ENCODE measurements at places on chromosomes 4 and X.

DNA sequence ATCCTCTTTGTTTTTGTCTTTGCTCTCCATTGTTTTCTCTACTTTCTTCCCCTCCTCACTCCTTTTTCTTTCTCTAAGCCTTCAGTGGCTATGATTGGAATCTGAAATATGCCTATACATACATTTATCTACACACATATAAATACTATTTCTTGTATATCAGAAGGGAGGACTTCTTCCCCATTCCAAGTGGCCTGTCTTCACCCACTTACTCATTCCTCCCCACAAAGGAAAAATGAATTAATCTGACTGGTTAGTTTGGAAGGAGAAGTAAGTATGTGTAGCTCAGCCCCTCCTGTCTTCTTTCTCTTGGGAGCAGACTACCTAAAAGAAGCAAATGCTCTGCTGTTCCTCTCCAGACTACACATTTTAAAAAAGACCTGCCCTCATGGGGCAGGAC is 17.7 kb downstream of the GUCY2F start:
- no peak for DNase-seq

DNA sequence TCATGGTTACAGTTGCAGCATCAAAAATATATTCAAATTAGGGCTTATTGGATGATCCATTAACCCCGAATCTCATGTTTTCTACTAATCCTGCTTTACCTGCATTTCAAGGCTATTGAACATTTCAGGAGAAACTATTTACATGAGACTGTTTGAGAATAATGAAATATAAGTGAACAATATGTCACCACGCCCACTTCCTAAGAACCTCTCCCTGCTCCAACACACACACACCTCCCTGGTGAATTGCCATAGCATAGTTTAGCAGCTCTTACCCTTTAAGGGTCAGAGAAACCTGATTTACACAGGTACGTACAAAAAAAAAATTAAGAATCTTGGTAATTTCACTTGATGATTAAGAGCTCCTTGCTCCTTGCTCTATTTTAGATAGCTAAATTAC is 113.4 kb downstream of the ANXA5 start:
- DNase-seq = no peak

GRCh38 chr4:74426101-74426500 is 18.8 kb upstream of the AREG start:
- DNase-seq = no peak

- no peak for DNase-seq
Measured at GRCh38 chr4:166501941-166502382, 628.9 kb downstream of the TLL1 start.

GRCh38 chr4:87884976-87885549 is 52.3 kb downstream of the MEPE start:
- DNase-seq = no peak

DNA sequence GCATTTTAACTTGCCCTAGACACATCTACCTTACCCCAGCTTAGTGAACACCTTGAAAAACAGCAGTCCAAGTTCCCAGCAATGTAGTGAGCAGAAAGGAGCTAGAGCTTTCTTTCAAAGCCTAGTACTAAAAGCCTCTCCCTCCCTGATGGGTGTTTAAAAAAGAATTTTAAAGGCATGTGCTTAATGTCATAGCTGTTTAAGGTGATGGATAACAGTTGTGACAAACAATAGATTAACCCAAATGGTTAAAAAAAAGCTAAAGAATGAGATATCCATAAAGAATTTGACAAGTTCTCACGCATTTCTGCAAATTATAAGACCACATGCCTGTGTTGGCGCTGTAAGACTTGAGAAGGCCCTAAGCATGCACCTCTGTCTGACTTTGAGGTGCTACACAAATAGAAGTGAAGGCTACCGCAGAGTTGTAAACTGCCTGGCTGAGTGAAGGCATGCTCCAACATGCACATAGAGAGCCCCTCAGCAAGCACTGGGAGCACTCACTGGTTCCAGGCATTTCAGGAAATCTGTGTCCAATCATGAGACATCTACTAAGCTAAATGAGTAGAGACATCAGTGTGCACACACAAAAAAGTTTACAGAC is 94.0 kb downstream of the PHF8 start:
- no peak for DNase-seq

GRCh38 chr4:148454835-148455234 is 12.6 kb upstream of the NR3C2 start:
- DNase-seq = no peak

DNA sequence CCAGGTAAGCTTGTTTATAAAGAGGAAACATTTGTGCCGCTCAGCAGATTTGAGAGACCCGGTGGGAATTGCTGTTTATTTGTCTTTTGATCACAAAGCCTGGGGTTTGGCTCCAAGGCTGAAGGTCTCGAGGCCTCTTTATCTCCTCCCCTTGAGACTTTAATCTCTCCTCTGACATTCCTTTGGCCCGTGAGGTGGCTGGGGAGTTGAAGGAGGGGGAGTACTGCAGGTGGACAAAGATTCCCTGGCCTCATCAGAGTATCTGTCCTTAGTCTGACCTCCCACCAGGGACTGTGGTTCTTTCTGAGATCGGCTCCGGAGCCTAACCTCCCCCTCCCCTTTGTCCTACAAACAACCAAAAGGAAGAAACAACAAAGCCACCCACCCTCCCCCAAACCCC is 216.5 kb downstream of the MID1IP1 start:
- no peak for DNase-seq

- no peak for DNase-seq
Measured at GRCh38 chr4:185730849-185731608, 81.0 kb downstream of the SORBS2 start.

GRCh38 chr4:114770624-114771023 is 172.0 kb downstream of the UGT8 start:
- no peak for DNase-seq

GRCh38 chr4:10608501-10609219 is 75.9 kb downstream of the CLNK start:
- no peak for DNase-seq

DNA sequence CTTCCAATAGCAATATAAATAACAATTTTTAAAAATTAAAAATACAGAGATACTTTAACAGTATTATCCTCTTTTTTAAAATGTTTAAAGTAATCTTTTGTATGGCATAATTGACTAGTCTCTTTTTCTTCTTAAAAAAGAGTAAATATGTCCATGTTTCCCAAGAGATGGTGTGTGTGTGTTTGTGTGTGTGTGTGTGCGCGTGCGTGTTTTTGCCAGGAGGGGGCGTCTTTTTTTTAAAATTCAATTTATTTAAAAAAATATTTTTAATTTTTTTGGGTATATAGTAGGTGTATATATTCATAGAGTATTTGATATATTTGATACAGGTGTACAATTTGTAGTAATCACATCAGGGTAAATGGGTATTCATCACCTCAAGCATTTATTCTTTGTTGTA is 1073.7 kb downstream of the PCDH7 start:
- DNase-seq = no peak

GRCh38 chr4:73648478-73648877 is 28.2 kb upstream of the RASSF6 start:
- DNase-seq = peak; percentile 83

DNA sequence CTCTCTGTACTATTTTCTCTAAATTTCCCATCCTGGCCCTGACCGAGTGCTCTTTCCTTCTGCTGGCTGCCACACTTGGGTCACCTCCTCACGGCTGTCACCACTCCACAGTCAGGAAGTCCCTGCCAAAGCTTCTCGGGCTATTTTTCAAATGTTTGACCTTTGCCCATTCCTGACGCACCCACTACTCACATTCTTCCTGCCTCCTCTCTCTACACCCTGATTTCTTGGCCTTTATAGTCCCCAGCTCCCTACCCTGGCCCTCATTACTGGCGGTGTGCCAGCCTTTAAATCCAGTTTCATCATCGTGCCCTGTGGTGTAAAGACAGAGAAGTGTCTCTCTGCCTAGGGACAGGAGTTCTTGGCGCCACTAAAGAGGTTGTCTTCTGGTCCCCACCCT is 46.4 kb upstream of the GATB start:
- DNase-seq = no peak

- no peak for DNase-seq
Measured at GRCh38 chrX:78106651-78106986, 2.6 kb downstream of the PGK1 start.

- DNase-seq = no peak
Measured at GRCh38 chrX:107662824-107663223, 34.5 kb downstream of the PRPS1 start.

- DNase-seq = no peak
Measured at GRCh38 chr4:119106036-119107000, 29.3 kb upstream of the MYOZ2 start.

GRCh38 chr4:65344278-65344825 is 325.9 kb downstream of the EPHA5 start:
- DNase-seq = no peak

GRCh38 chr4:100367451-100367850 is 150.4 kb downstream of the EMCN start:
- no peak for DNase-seq

DNA sequence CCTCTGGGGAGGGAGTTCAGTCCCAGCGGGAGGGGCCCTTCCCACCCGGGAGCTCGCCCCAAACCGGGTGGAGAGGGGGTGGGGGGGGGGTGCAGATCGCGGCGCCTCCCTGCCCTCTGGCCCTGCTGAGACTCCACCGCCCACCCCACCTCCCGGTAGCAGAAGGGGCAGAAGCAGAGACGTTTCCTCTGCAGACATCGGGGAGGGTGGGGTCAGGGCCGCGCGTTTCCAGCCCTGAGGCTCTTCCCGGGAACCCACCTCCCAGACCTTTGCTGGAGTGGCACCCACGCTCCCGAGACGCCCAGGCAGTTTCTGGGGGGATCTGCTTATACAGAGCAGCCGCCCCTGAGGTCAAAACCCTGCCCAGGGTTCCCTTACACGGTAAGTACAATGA is 30.2 kb downstream of the CPLX1 start:
- DNase-seq = no peak

DNA sequence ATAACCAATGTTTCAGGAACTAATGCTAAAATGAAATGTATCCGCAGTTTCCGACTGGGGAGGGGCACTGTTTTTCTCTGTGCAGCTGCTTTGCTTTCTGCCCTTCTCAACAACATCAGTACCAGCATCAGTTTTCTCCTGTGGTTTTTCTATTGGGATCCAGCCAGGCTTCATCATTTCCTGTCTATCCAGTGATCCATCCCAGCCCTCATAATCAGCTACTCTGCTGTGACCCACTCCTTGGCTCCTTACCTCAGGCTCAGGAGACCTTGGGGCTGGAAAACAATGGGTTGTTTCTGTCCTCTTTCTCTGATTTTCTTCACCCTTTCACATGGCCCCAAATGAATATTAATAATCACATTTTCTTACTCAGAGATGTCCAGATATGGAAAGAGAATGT is 222.2 kb upstream of the DKK2 start:
- DNase-seq = no peak

GRCh38 chr4:70768301-70768948 is 46.7 kb downstream of the RUFY3 start:
- DNase-seq = no peak

- no peak for DNase-seq
Measured at GRCh38 chr4:138298866-138299265, 56.7 kb upstream of the SLC7A11 start.

GRCh38 chr4:185713272-185713671 is 98.7 kb downstream of the SORBS2 start:
- no peak for DNase-seq

DNA sequence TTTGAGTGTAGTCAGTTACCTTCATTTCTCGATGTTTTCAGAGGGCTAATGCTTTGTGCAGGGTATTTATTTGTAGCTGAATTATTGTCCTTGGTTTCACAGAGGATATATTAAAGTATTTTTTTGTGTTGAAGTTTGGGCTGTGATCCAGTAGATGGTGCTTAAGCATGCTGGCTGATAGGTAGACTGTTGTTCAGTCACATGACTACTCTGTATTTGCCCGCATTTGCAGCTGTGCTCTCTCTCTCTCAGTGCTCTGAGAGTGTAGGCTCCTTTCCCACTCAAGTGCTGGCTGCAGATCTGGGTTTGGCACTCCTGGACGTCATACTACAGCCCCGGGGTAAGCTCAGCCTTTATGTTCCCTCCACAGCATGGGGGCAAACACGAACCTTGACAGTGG is 21.7 kb downstream of the RAB40AL start:
- peak; percentile 19 for DNase-seq

DNA sequence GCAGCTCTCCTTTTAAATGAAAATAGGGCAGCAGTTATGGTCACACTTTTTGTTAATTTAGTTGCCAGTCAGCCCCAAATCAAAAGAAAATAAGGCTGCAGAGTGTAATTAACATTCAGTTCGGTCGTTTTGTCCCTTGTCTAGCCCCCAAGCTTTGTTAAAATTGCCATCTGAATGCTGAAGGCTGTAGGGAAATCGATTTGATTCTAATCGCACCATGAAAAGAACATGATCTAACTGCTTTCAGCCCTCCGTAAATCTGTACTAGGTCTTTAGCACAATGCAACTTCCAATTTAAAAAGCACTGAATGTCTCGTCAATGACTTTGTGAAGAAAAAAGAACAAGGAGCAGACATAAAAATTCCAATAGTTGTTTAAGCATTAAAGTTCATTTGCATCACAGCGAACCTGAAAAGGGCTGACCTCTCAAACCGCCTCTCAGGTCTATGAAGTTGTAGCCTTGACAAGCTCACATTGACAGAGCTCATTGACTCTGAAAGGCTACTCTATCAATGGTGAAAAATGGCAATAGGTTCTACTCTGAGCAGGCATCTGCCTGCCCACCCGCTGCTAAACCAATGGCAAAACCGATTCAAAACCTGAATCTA is 48.9 kb downstream of the CHIC2 start:
- no peak for DNase-seq

DNA sequence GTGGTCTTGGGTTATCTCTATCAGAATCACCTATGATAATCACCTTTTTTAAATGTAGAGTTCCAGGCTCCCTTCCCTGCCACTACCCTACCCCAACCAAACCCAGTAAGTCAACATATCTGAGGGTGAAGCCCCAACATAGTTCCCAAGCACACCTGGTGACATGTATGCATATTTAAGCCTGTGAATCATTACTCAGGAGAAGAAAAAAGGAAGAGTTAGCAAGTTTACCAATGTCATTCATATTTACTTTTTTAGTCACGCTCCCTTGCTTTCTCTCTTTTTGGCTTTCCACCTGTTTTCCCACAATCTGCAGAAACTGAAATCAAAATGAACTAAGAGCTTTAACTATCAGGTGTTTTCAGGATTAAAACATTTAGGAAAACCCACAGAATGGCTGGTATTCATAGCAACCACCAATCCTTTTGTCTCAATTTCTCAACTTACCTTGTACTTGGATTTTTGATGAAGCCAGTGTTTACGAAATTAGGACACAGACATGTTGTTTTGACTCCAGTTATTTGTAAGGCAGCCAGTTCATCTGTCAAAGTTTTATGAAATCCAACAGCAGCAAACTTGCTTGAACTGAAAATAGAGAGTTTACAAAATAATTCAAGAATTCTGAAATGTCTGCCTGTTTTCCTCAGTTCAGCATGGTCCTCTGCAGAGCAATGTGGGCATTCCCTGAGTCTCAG is 34.0 kb downstream of the HSD17B11 start:
- DNase-seq = no peak

DNA sequence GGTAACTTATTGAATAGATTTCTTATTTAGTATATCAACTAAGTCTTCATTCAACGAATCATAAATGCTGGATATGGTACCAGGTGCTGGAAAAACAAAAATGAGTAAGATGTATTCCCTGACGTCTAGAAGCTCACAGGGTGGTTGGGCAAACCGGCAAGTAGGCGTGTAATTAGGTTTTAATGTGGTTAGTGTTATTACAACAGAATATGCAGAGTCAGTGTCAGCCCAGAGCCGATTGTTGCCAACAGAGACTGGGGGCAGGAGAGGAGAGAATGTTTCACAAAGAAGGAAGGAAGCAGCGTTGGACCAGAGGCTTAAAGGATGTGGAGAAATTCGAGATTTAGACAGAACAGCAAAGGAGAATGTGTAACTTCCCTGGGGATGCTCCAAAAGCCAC is 111.7 kb downstream of the TENM3 start:
- DNase-seq = no peak

Measured in NCI-H1092 treated with DMSO at 0.1 percent for 48 hours (cell line).